ENCODE measurements at places on chromosomes 6 and 20.

- H3K4me1 ChIP-seq = no peaks in the 10 kb centered on the region
- no peak overlapping the region for H3K27ac ChIP-seq
- H3K36me3 ChIP-seq = no peaks in the 10 kb centered on the region
- no peaks in the 10 kb centered on the region for H3K27me3 ChIP-seq
These were observed 107.3 kb downstream of the OGFRL1 start for GRCh38 chr6:71395731-71396409.

DNA sequence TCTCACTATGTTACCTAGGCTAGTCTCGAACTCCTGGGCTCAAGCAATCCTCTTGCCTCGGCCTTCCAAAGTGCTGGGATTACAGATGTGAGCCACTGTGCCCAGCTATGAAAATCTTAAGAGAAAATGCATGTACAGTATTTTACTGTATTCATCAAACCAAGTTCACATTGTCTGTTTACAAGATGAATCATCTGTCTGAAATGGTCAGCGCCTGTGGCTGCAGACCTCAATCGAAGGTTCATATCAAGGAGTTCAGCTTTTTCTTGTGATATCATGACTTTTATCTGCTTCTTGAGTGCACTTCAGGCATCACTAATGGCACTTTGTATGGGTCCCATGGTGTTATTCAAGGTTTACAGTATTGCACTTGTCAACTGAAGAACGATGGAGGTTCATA, 155.1 kb downstream of the SLC16A10 start:
- H3K4me1 ChIP-seq = no peaks in the 10 kb centered on the region
- no peaks in the 10 kb centered on the region for H3K36me3 ChIP-seq
- no peak overlapping the region for H3K4me3 ChIP-seq
- peaks cover 6% of the 10 kb centered on the region for H3K27me3 ChIP-seq
- no peak for DNase-seq
- H3K27ac ChIP-seq = no peak overlapping the region

GRCh38 chr20:20499439-20499838, 131.5 kb downstream of the INSM1 start:
- no peak overlapping the region for H3K4me3 ChIP-seq
- peaks cover 63% of the 10 kb centered on the region for H3K4me1 ChIP-seq
- H3K36me3 ChIP-seq = peaks cover 41% of the 10 kb centered on the region
- no peak overlapping the region for H3K27ac ChIP-seq

DNA sequence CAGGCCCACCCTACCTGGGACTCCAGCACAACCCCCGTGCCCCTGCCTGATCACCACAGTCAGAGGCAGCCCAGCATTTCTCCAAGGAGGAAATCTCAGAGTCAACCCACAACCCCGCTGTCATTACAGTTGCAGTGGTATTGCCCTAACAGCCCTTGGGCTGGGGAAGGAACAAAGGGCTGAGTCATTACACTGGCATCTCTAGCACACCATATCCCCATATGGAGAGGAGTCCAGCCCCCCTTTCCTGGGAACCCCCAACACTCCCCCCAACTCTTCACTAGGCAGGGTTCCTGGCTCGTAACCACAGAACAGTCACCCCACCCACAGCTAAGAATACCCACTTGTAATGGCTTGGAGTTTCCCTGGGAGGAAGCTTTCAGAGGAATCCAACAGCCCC, 149.4 kb upstream of the OGFRL1 start:
- H3K27me3 ChIP-seq = no peaks in the 10 kb centered on the region
- H3K36me3 ChIP-seq = no peaks in the 10 kb centered on the region
- H3K4me1 ChIP-seq = no peaks in the 10 kb centered on the region
- DNase-seq = no peak
- no peak overlapping the region for H3K4me3 ChIP-seq
- H3K27ac ChIP-seq = no peak overlapping the region

GRCh38 chr6:99711925-99712324, 105.3 kb downstream of the PRDM13 start:
- H3K4me3 ChIP-seq = no peak overlapping the region
- H3K27me3 ChIP-seq = peaks cover 8% of the 10 kb centered on the region
- H3K4me1 ChIP-seq = no peaks in the 10 kb centered on the region
- no peaks in the 10 kb centered on the region for H3K36me3 ChIP-seq
- no peak for DNase-seq
- H3K27ac ChIP-seq = no peak overlapping the region

GRCh38 chr20:58720890-58721289, 28.3 kb downstream of the NPEPL1 start:
- no peak overlapping the region for H3K4me3 ChIP-seq
- no peak for DNase-seq
- no peak overlapping the region for H3K27ac ChIP-seq
- H3K27me3 ChIP-seq = peaks cover 24% of the 10 kb centered on the region
- H3K4me1 ChIP-seq = no peaks in the 10 kb centered on the region

Data from activated T-helper 1 cell treated with anti-CD3 and anti-CD28 coated beads, Interleukin-12 subunit alpha, Interleukin-12 subunit beta, Interleukin-2, Interleukin-4 antibody, amounts not matched to agents 30 ng/mL and 10 ng/mL and 1 ng/mL, durations not matched to agents 14 hours and 24 hours and 36 hours (primary cell).